ENCODE measurements at places on chromosomes 12 and 14.

DNA sequence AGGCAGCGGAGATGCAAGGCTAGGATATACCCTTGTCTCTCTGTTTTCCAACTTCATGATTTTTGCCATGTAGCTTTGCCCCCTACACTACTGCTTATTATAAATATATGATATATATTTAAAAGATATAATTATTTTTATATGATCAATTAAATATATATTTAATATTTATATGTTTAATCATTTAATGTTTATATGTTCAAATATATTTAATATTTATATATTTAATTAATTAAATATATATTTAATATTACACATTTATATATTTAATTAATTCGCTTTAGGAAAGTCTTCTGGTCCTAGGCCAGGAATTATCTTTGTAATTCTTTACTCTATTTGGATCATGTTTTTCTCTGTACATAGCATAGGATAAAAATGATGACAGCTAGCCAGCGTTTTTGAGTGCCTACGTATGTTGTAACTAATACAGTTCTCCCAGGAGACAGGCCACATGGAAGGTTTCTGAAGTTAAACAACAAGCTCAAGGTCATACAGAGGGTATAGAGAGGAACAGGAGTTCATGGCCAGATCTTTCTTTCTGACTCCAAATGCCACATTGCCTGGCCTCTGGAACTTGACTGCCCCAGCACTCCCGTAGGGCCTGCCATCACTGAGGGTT lies 192.5 kb downstream of the KCNA5 start:
- no peak for DNase-seq

GRCh38 chr14:22893706-22894105 lies 10.7 kb downstream of the REM2 start:
- DNase-seq = no peak

GRCh38 chr12:101566318-101566717 lies 28.5 kb upstream of the MYBPC1 start:
- no peak for DNase-seq

- DNase-seq = no peak
Observed at GRCh38 chr12:84596266-84596665, 316.3 kb downstream of the SLC6A15 start.

GRCh38 chr12:7642876-7643309 lies 22.8 kb downstream of the APOBEC1 start:
- DNase-seq = peak; percentile 34

DNA sequence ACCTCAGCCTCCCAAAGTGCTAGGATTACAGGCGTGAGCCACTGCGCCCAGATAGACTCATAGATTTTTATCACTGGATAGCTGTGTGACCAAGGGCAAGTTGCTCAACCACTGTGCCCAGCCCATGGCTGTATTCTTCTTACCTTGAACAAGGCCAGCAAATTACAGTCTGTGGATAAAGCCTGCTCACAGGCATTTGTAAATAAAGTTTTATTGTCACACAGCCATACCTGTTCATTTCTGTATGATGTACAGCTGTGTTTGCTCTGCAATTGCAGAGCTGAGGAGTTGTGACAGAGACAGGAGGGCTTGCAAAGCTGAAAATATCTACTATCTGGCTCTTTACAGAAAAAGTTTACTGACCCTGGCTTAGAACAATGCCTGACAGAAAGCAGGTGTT lies 35.2 kb upstream of the LHX5 start:
- no peak for DNase-seq

- DNase-seq = no peak
Observed at GRCh38 chr12:49057888-49058287, 2.7 kb downstream of the KMT2D start.

GRCh38 chr12:100375038-100375735 lies 18.3 kb downstream of the SLC17A8 start:
- DNase-seq = peak; percentile 68

- DNase-seq = no peak
Observed at GRCh38 chr14:77421201-77421600, 2.1 kb downstream of the NOXRED1 start.

All from fibroblast of mammary gland (primary cell).